Kidney tubule cell (primary cell): ENCODE measurements at places on chromosomes 13 and 19.

DNA sequence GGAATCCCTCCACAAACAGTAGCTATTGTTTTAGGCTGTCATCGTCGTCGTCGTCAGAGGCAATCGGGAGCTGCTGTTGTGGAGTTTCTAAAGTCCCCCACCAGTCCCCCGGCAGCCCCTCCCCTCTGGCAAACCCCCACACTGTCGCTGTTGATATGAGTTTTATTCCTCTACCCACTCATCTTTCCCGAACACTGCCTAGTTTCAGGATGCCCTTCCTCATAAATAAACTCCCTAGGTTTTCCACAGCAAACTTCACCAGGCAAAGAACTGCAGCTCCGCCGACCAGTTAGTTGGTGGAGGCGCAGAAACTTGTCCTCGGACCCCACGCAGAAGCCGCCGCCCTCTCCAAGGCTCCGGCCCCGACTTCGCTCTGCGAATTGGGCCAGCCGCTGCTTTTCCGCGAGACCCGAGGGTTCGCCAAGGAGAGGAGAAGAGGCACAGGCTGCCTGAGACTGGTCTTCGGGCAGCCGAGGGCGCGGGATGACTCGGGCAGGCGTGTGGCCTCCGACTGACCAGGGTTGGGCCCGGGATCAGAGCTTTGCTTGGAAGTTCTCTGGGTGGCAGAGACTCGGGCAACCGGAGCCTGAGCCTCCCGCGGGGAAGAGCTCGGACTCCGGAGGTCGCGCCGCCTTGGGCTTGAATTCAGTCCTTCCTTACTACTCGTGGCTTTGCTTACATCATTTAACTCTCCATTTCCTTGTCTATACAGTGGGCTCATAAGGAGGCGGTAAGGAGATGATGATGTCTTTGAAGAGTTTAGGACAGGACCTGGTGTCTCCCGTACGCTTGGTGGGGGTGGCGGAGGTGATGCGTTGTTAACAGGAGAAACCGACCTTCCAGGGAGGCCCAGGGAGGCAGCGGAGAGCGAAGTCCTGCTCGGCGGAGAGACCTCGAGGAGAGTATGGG, 7.9 kb downstream of the PDX1 start:
- DNase-seq, result no peak

GRCh38 chr19:30530751-30531150, 158.6 kb downstream of the ZNF536 start:
- no peak for DNase-seq

- no peak for DNase-seq
These were observed 38.6 kb upstream of the POP4 start for GRCh38 chr19:29567366-29567915.

- DNase-seq, result no peak
These were observed 4.5 kb upstream of the ZNF554 start for GRCh38 chr19:2815191-2815614.

- no peak for DNase-seq
These were observed 6.4 kb upstream of the CACTIN start for GRCh38 chr19:3632739-3633558.

GRCh38 chr19:12838182-12838885, at the start of gene MAST1:
TSS of gene MAST1 (plus strand) at chr19:12838515. CDS start at chr19:12838573, 58 bp downstream.
- peak; percentile 45 for DNase-seq

- peak; percentile 48 for DNase-seq
These were observed 638 bp downstream of the ADGRE5 start for GRCh38 chr19:14381689-14382474.

- no peak for DNase-seq
These were observed 256.1 kb downstream of the FOXO1 start for GRCh38 chr13:40410315-40410714.

- no peak for DNase-seq
These were observed 42.7 kb downstream of the BRD4 start for GRCh38 chr19:15289673-15290072.

- no peak for DNase-seq
These were observed 1674.2 kb downstream of the PCDH9 start for GRCh38 chr13:65555962-65556361.

GRCh38 chr13:20714563-20715329, 11.2 kb downstream of the IL17D start:
- DNase-seq, result no peak

- DNase-seq, result peak; percentile 27
These were observed 22.3 kb downstream of the SLC7A1 start for GRCh38 chr13:29573190-29573589.

- DNase-seq, result peak; percentile 39
These were observed 328.1 kb downstream of the TBC1D4 start for GRCh38 chr13:75153834-75154233.

DNA sequence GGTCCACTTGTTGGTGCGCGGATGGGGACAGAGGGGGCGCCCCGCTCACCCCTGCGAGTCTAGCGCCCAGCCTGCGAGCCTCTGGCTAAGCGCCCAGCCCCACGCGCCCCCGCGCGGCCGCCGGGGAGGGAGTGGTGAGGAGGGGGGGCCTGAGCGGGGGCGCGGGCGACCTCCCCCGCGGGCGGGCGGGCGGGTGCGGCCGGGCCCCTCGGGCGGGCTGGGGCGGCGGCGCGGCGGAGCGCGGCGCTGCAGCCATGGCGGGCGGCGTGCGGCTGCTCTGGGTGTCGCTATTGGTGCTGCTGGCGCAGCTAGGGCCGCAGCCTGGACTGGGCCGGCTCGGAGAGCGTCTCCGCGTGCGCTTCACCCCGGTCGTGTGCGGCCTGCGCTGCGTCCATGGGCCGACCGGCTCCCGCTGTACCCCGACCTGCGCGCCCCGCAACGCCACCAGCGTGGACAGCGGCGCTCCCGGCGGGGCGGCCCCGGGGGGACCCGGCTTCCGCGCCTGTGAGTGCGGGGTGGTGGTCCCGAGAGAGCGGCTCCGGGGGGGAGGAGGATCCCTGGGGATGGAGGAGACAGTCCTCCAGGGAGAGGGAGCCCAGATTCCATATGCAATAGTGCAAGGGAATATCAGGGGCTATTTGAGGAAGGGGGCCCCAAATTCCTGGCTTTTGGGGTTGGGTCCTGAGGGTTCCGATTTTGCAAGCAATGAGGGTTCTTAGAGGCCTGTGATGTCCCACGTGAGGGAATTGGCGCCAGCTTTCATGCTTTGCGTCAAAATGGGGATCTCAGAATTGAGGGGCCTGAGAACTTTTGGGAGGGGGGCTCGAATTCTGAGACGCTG, at the start of gene LTBP4:
Gene LTBP4 (plus strand): TSS at position 236 of the 841 bp plus-strand sequence. CDS start 19 bp downstream, at position 255.
- DNase-seq, result peak; percentile 21

GRCh38 chr13:39047560-39047959, 9.3 kb downstream of the NHLRC3 start:
- DNase-seq, result no peak

DNA sequence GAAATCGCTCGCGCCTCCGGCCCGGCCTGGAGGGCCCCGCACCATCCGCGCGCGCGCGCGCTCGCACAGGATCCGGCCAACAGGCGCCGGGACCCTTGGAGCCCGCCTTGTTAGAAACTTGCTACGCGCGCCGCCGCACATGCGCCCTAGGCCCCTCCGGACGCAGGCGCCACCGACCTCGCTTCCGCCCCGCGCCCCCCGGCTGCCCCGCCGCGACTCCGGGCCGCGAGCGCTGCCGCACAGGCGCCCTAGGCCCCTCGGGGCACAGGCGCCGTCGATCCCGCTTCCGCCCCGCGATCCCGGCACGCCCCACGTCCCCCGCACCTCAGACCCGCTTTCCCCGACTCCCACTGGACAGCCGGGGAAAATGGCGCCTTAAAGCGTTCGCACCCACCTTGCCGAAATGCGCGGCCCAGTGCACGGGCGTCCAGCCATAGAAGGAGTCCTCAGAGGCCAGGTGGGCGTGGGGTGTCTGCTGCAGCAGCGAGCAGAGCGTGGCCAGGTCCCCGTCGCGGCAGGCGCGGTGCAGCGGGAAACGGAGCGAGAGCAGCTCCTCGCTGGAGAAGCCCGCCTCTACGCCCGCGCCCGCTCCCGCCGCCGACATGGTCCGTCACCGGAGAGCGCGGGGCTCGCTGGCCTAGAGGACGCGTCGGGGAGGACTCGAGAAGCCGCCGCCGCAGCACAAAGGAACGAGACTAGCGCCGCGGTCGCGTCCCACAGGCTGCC, 375 bp downstream of the ANKRD10 start:
- DNase-seq, result peak; percentile 82

DNA sequence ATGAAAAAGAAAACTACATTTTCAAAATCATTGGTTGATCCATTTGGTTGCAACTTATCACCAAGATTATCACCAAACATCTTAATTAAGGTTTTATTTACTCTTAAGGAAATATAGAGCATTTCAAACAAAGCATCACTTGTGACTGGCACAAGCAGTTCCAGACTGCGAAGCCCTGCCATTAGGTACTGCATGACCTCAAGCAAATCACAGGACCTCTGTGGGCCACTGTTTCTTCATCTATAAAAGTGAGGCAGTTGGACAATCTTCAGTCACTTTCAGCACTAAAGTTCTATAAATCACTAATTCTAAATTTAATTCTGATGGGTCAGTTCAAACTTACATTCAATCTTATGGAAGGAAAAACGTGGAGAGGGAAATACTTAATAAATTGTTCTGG, 2.0 kb downstream of the ELF1 start:
- peak; percentile 32 for DNase-seq

GRCh38 chr13:101893021-101893420, 440.5 kb downstream of the ITGBL1 start:
- no peak for DNase-seq

- DNase-seq, result peak; percentile 13
These were observed 102.0 kb downstream of the SLITRK1 start for GRCh38 chr13:83780227-83780626.

DNA sequence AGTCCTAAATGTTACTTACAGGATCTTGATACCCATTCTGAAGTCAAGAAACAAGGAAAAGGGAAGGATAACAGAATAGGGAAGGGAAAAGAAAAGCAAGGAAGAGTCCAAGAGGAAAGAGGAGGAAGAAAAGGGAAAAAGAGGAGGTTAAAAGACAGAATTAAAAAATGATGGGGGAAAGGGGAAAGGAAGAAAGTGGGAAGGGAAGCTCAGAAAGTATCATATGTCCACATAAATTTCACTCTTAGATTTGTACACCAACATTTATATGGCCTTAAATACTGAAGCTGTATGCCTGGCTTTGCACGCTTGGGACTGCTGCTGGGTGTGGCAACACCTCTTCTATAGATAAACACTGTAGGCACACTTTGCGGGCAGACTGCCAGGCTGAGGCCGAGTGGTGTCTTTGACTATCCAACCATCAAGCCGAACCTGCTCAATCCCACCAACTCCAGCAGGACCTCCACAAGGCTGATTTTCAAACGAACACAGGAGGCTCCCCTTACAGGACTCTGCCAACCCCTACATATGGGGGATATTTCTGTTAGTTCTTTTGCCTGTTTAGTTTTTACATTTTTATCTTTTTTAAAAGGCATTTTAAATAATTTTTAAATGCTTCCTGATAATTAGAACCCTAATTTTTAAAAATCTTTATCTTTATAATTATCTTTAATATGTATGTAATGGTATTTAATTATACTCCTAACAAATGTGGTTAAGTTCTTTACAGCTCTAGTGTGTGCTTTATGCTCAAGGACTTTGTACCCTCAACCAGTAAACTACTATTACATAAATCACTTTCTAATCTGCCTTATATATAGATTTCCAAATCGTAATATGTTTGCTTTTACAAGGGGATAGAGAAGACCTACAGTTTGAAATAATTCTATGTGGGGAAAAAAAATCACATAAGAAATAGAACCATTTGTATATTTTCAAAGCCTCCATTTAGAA, 154.2 kb downstream of the DIAPH3 start:
- no peak for DNase-seq

GRCh38 chr13:87120476-87120875, 550.7 kb upstream of the SLITRK5 start:
- DNase-seq, result no peak

DNA sequence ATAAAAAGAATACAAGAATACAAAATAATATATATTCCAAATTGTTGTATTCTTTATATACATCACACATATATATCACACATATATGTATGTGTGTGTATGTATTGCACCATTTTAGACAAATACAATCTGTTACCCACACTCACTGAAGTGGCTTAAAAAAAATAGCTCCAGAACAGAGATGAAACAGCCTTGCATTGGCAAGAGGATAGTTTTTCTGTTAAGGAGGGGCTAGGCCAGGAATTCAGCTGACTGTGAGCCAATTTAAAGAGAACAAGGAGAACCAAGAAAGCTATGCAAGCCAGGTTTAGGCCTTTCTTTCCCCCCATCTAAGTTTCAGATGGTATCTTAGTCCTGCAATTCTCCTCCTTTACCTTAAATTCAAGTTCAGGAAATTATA, 257.5 kb downstream of the MZT1 start:
- no peak for DNase-seq

- DNase-seq, result no peak
These were observed 876 bp downstream of the SACS start for GRCh38 chr13:23432626-23433025.

GRCh38 chr13:86810361-86810760, 860.8 kb upstream of the SLITRK5 start:
- no peak for DNase-seq

- no peak for DNase-seq
These were observed 11.5 kb upstream of the CAPNS1 start for GRCh38 chr19:36128392-36128736.

DNA sequence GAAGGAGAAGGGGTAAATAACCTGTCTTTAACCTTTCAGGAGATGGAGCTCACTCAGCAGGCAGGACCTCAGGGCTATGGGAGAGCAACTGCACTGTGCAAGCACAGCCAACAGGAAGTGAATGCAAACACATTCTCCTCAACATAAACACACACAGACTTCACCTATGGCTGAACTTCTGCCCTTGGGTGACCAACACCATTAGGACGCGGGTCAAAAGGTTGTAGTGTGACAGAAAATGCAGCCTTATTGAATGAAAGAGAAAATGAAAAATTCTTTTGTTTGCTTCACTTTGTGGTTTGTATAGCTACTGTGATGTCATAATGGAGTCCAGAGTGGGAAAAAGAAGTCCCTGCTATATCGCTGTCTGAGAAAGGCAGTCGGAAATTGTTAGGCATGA, 323.0 kb downstream of the NDFIP2 start:
- no peak for DNase-seq

DNA sequence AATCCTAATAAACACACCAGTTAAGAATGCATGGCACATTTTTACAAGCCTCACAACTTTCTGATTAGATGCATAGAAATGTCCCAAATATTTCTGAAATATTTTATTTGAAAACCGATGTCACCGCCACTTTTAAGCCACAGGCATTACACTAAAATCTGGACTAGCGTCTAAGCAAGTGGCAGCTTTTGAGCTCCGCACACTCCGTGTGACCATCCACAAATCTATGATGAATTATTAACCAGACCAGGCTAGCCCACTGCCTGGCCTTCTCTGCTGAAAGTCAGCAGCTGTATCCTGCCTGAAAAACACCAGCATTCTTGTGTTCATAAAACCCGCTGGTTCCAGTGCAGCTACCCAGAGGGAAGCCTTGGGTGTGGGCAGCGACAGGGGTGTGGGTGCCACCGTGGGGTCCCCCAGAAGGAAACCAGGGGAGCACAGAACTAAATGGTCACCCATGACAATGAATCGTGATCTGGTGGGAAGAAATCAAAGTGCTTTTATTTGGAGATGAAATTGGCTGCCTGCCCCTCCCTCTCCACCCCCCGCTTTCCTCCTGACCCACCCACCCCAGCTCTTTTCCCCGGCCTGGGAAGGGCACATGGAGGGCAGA, 13.8 kb downstream of the RASA3 start:
- peak; percentile 90 for DNase-seq
